HTR-8/SVneo (cell line): ENCODE measurements at places on chromosomes 16 and 17.

GRCh38 chr17:32503251-32504165 lies 16.7 kb downstream of the CDK5R1 start:
- no peak for DNase-seq

GRCh38 chr17:77311371-77311981 lies 170.7 kb downstream of the SEC14L1 start:
- no peak for DNase-seq

GRCh38 chr17:49871211-49871610 lies 23.3 kb upstream of the TAC4 start:
- no peak for DNase-seq

GRCh38 chr17:18066866-18067265 lies 20.9 kb upstream of the DRG2 start:
- no peak for DNase-seq

DNA sequence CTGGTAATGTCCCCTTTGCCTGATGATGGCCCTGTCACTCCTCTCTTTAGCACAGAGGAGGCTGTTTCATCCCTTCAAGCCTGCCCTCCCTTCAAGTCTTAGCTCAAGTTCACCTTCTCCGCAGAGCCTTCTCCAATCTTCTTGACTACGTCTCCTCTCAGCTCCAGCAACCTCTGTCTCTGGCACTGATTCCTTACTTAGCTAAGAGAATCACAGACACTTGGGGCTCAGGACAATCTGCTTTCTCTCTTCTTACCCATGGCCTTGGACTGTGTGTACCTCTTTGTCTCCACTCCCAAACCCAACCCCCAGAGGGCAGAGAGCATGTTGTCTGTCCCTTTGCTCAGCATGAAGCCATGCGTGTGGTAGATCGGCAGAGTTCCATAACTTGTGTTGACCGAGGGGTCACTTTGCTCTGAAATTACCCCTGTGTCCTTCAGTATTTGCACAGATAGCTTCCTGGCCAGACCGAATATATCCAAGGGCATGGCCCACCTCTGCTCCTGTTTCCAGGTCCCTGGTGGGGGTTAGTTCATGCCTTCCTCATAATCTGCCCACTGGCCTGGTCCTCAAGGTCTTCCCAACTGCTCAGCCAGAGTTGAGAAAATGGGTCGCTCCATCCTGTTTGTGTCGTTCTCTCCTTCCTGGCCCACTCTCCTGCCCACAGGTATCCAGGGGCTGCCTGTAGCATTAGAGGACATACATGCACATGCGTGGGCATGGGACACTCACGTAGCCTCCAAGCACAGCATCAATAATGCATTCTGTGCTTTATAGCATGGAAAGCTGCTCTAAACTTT lies 41.6 kb downstream of the MAPT start:
- no peak for DNase-seq

- DNase-seq, result no peak
These were observed 205.9 kb downstream of the CBLN1 start for GRCh38 chr16:49075709-49076108.

DNA sequence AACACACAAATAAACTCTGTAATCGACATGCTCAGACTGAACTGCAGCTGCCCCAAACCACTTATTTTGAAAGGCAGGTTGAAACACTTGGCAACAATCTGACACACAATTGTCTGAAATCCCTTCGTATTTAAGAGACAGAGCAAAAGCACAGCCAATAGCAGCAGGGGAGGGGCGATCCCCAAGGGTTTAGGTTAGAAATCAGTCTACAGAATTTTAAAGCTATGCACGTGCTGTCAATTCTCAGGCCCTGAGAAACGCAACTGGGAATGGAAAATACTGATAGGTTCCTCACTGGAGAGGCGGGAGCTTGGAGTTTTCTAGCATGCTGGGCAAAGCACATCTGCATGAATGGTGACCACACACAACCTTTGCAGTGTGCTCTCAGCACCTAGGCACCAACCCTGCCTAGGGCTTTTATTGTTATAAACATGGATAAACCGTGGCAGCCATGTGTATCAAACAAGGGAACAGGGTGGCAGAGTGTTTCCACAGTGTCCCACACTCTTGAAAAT lies 168.0 kb downstream of the AATF start:
- DNase-seq, result no peak

- no peak for DNase-seq
These were observed 41.9 kb upstream of the TMEM132E start for GRCh38 chr17:34537445-34537844.

DNA sequence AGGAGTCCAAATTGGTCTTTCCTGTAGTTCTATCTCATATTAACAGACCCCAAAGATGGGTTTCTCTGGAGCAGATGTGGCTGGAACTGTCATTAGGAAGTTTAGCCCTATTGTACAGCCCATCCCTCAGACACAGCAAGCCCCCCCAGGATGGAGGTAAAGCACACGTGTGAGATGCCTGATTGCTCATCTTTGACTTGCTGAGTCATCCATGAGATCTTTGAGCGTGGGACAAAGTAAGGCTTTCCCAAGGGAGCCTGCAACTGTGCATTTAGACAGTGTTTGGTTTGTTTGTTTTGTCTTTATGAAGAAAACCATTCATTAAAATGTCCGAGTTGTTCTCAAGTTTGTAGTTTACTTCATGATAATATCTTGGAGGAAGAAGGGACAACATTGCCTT lies 145.3 kb upstream of the CDH13 start:
- no peak for DNase-seq

DNA sequence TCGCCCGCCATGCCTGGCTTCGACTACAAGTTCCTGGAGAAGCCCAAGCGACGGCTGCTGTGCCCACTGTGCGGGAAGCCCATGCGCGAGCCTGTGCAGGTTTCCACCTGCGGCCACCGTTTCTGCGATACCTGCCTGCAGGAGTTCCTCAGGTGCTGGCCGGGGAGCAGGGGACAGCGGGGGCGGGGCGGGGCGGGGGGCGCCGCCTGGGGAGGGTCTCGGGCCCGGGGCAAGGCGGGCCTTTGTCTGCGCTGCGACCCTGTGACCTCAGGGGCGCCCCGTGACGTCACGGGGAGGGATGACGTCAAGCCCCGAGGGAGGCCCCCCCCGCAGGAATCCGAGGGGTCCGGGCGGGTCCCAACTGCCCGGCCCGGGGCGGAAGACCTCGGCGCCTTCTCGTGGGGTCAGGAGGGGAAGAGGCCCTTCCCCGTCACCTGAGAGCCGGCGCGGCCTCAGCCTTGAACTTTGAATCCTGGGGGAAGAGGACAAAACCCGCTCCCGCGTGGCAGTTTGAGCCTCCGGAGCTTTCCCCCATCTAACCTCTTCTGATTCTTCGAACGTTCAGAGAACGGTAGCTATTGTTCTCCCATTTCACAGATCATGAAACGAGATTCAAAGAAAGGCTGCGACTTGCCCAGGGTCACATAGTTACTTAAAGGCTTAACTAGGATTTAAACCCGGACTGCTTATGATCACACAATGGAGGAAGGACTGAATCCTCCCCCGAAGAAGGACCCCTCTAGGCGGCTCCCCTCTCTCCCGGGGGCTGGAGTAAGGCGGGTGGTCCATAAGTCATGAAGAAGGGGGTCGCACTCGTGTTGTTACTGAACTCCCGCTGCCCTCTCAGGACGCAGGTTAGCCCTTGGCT lies 527 bp downstream of the TRAF4 start:
- peak; percentile 54 for DNase-seq

DNA sequence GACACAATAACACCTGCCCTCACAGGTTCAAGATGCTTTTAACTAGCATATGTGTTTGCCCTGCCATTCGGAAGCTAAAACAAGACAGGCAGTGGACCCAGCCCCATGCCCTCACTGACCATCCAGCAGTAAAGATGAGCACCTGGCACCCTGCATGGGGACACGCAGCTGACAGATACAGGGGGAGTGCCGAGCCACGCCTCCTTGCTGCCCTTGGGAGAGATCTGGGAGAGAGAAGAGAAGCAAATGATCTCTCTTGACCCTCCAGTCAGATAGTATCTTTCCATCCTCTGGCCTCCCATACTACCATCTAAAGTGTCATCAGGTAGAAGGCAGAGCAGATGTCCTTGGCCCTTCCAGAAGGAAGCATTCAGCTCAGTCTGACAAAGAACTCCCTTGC lies 40.6 kb upstream of the MYOCD start:
- no peak for DNase-seq

GRCh38 chr16:56825826-56826225 lies 39.2 kb upstream of the SLC12A3 start:
- no peak for DNase-seq

DNA sequence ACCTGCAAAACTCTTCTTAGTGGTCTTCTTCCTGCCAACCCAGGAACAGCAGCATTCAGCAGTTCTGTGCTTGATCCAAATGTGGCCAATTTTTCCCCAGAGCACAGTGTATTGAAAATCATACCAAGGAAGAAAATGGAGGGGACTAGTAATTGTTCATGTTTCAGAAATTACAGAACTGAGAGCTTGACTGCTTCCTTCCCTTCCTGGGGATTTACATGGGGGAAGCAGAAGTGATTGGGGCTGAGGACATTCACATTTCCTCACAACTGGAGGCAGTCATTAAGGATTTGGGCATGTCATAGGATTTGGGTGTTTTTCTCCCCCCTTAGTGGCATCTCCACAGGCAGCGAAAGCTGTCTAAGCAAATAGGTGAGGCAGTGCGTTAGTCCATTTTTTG lies 19.7 kb downstream of the CIITA start:
- no peak for DNase-seq

DNA sequence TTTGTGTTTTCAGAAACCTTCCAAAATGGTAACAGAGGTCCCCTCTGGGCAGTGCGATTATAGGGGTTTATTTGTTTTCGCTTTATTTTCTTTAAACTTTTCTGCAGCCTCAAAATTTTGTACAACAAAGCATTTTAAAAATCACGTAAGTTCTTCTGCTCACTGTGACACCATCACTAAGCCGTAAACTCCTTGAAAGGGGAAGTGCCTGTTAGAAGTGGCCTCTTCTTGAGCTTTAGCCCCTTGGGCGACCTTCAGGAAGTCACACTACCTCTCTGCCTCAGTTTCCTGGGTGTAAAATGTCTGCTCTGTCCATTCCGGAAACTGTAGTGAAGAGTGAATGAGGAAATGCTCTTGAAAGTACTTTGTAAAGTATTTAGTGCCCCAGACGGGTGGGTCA lies 26.6 kb downstream of the ARHGAP27 start:
- DNase-seq, result no peak

DNA sequence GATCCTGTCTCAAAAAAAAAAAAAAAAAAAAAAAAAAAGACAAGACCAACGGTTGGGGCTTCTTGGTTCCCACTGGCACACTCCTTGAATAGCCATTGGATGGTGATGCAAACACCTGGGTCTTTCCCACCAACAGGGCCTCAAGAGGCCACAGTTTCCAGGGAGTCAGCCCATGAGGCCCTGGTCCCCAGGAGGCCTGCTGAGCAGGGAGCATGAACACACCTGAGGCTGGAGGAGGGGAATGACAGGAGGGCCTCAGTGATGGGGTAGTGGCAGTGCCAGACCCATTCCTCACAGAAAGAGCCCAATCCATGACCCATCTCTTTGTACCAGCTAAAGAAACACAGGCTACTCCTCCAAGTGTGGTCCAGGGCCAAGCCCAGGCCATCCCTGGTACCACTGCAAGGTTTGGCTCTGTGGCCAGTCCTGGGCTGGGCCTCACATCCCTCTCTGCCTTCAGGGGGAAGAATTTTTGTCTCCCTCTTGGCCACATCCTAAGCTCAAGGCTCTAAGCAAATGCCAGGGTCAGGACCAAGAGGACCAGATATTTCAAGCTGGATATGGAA lies 13.9 kb downstream of the ARL2BP start:
- no peak for DNase-seq

- DNase-seq, result no peak
These were observed 4.7 kb downstream of the NUBP2 start for GRCh38 chr16:1787322-1788094.

DNA sequence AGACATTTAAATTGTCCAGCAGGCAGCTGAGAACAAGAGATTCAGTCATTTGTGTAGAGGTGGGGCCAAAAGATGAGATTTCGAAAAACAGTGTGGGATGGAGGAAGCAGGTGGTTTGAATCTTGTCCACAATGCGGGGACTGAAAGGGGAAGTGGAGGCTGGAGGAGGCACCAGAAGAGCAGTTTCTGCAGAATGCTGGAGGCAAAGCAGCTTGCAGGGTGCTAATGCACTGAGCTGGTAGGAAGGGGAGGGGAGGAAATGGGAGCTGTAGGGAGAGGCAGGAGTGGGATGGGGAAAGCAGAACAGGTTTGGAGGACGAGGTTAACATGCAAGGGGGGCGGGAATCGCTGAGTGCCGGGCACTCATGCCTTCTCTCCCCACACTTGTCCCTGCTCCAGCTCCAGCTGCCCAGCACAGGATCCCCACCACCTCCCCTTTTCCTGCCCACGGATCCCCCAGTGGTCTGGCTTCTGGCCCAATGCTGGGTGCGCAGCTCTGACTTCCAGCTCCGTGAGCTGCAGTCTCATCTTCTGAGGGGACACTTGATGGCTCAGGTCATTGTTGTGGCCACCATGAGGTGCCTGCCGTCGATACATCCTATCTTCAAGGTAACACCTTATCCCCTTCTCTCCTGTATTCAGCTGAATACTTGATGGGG lies 9.4 kb downstream of the C17orf100 start:
- DNase-seq, result no peak

DNA sequence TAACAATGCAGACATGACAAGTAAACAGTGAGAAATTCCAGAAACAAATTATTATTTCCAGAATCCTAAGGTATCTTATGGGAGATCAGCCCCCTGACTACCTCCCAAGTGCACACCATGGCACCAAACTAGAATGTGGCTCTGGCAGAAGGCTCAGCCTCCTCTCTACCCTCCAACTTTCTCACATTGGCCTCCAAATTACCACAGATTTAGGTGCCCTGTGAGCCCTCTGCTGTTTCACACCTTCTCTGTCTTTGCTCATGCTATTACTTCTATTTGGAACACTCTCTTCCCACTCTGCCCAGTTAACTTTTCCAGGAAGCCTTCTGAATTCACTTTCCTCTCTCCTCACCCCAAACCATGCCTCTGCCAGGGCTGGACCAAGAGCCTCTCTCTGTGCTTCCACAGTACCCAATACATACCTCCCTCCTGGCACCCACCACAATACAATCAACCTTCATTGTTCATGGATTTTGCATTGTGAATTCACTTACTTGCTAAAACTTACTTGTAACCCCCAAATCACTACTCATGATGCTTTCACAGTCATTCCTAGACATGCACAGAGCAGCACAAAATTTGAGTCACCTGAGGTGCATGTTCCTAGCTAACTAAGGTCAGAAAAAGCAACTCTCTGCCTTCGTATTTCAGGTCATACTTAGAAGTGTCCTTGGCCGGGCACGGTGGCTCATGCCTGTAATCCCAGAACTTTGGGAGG lies 31.4 kb downstream of the SMG6 start:
- DNase-seq, result no peak

DNA sequence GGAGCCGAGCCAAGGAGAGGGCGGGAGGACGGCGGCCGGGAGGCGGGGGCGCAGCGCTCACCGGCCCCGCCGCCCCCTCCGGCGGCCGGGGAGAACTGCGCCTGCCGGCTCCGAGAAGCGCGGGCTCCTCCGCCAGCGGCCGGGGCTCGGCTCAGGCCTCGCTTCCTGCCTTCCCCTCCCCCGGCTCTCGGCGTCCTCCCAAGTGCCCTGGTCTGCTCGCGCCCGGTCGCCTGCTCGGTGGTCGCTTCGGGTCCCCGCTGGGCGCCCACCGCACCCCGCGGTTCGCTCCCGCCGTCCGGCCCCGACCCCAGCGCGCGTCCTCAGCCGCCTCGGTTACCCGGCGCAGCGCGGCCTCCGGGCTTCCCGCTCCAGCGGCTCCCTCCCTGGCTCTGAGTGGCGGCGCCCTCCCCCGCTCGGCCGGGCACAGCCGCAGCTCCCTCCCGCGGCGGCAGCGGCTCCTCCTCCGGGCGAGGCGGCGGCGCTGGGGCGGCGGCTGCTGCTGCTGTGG lies 313 bp downstream of the UBTF start:
- peak; percentile 72 for DNase-seq
